ENCODE measurements at places on chromosomes 12 and 14.

- H3K36me3 ChIP-seq, result no peaks in the 10 kb centered on the region
- H3K4me1 ChIP-seq, result no peaks in the 10 kb centered on the region
- DNase-seq, result no peak
- H3K4me3 ChIP-seq, result no peak overlapping the region
These were observed 342.5 kb downstream of the RMST start for GRCh38 chr12:97805146-97805545.

DNA sequence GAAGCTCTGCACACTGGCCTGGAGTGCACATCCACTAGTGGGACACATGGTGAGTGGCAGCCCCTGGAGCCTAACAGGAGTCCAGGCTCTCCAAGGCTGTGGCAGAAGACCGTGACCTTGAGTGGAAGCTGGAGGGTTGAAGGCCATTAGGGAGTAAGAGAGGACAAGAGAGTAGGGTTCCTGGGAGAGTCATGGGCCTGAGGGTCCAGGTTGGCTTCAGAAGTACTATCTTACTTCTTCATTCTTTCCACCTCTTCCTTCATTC is 406 bp downstream of the IL23A start:
- no peak for DNase-seq
- peaks cover 5% of the 10 kb centered on the region for H3K4me1 ChIP-seq
- H3K36me3 ChIP-seq, result no peaks in the 10 kb centered on the region
- no peaks in the 10 kb centered on the region for H3K27me3 ChIP-seq
- peak overlapping the region; percentile 51 for H3K27ac ChIP-seq
- no peak overlapping the region for H3K4me3 ChIP-seq

- DNase-seq, result no peak
- H3K4me3 ChIP-seq, result no peak overlapping the region
- H3K4me1 ChIP-seq, result no peaks in the 10 kb centered on the region
- no peaks in the 10 kb centered on the region for H3K36me3 ChIP-seq
- H3K27me3 ChIP-seq, result no peaks in the 10 kb centered on the region
These were observed 52.9 kb downstream of the ABCC9 start for GRCh38 chr12:21888276-21888863.

- H3K27ac ChIP-seq, result no peak overlapping the region
- H3K27me3 ChIP-seq, result no peaks in the 10 kb centered on the region
- no peaks in the 10 kb centered on the region for H3K4me1 ChIP-seq
- H3K36me3 ChIP-seq, result no peaks in the 10 kb centered on the region
- H3K4me3 ChIP-seq, result no peak overlapping the region
- no peak for DNase-seq
These were observed 26.5 kb downstream of the PLEKHH1 start for GRCh38 chr14:67559639-67560038.

GRCh38 chr12:103269946-103270345 is 225.8 kb downstream of the C12orf42 start:
- H3K27me3 ChIP-seq, result peaks cover 9% of the 10 kb centered on the region
- no peak overlapping the region for H3K27ac ChIP-seq
- H3K36me3 ChIP-seq, result no peaks in the 10 kb centered on the region
- no peaks in the 10 kb centered on the region for H3K4me1 ChIP-seq

DNA sequence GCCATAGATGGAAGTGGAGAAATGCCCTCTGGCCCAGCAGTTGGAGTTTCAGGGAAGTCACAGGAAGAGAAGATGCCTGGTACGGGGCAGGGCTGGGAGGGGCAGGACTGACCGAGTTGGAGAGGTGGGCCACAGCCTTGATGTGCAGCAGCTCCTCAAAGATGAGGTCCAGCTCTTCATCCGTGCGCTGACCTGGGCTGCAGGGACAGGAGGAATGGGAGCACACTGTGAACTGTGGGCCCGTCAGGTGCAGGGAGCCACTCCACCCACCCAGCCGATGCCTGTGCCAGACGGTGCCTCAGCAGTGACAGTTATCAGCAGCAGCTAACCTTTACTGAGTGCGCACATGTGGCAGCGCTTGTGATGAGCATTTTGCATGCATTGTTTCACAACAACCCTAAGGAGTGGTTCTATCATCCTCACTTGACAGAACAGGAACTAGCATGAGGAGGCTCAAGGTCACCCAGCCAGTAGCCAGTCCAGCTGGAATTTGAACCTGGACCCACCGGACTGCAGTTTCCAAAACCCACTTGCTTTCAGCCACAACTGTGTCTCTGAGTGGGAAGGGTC is 8.4 kb downstream of the RAPGEF3 start:
- no peaks in the 10 kb centered on the region for H3K27me3 ChIP-seq
- no peak for DNase-seq
- no peak overlapping the region for H3K27ac ChIP-seq
- peaks cover 10% of the 10 kb centered on the region for H3K4me1 ChIP-seq
- H3K36me3 ChIP-seq, result no peaks in the 10 kb centered on the region

DNA sequence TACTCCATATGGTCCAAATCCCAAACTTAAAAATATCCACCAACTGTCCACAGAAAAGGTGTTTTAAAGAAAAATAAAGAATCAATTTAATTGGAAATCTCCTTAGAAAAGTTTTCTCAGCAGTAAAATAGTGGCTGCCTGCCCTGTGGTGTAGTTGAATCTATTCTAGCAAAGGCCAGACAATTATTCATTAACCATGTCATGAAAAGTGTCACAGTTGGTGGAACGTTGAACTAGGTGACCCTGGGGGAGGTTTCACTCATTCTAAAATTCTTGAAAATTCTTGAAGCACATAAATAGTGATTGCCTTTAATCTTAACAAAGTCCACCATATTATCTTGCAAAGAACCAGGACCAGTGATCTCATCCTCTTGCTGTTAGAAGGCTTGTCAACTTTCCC is 78.4 kb upstream of the GZMB start:
- no peaks in the 10 kb centered on the region for H3K27me3 ChIP-seq
- no peaks in the 10 kb centered on the region for H3K36me3 ChIP-seq
- no peaks in the 10 kb centered on the region for H3K4me1 ChIP-seq
- H3K27ac ChIP-seq, result no peak overlapping the region
- H3K4me3 ChIP-seq, result no peak overlapping the region
- DNase-seq, result no peak

GRCh38 chr12:6463216-6463615 is 7.3 kb downstream of the VAMP1 start:
- no peaks in the 10 kb centered on the region for H3K4me1 ChIP-seq
- H3K27me3 ChIP-seq, result no peaks in the 10 kb centered on the region
- no peak overlapping the region for H3K27ac ChIP-seq

GRCh38 chr14:91728616-91729183 is 3.2 kb downstream of the CATSPERB start:
- no peaks in the 10 kb centered on the region for H3K27me3 ChIP-seq
- H3K4me1 ChIP-seq, result no peaks in the 10 kb centered on the region
- H3K27ac ChIP-seq, result no peak overlapping the region
- no peak for DNase-seq

DNA sequence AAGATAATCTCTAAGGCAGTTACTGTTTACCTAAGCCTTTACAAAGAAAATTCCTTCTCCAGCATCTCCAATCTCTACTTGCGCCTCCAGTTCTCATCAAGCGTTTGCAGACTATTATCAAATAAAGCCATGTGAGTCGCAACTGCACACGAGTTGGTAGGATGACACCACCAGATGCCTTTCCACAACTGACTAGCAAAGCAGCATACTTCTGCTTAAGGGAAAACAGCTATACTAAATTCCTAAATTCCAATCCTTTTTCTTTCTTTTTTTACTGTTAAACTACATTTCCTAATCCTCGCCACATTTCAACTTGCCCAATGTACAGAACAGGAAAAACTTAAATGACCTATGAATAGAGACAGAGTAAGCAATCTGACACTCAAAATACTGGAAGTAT is 166.7 kb downstream of the ITPR2 start:
- no peak overlapping the region for H3K27ac ChIP-seq
- H3K27me3 ChIP-seq, result no peaks in the 10 kb centered on the region
- no peak for DNase-seq
- no peak overlapping the region for H3K4me3 ChIP-seq

DNA sequence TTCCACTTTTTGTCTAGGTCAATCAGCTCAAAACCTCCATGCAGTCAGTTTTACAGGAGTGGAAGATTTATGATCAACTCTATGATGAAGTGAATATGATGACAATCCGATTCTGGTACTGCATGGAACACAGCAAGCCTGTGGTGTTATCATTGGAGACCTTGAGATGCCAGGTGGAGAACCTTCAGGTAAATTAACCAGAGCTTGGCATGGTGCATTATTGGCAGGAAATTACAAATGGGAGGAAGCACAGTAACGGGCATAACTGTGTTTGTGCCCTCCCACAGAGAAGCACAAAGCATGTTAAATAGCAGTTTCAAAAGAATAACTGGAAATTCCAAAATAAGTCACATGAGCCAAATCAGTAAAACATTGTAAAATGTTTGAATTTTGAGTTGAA is 135.6 kb downstream of the ESR2 start:
- H3K36me3 ChIP-seq, result no peaks in the 10 kb centered on the region
- H3K4me1 ChIP-seq, result no peaks in the 10 kb centered on the region
- no peak overlapping the region for H3K4me3 ChIP-seq
- H3K27me3 ChIP-seq, result no peaks in the 10 kb centered on the region
- H3K27ac ChIP-seq, result no peak overlapping the region

GRCh38 chr14:101740981-101741380 is 20.5 kb upstream of the PPP2R5C start:
- H3K27ac ChIP-seq, result no peak overlapping the region
- no peaks in the 10 kb centered on the region for H3K4me1 ChIP-seq
- H3K36me3 ChIP-seq, result no peaks in the 10 kb centered on the region
- no peaks in the 10 kb centered on the region for H3K27me3 ChIP-seq

DNA sequence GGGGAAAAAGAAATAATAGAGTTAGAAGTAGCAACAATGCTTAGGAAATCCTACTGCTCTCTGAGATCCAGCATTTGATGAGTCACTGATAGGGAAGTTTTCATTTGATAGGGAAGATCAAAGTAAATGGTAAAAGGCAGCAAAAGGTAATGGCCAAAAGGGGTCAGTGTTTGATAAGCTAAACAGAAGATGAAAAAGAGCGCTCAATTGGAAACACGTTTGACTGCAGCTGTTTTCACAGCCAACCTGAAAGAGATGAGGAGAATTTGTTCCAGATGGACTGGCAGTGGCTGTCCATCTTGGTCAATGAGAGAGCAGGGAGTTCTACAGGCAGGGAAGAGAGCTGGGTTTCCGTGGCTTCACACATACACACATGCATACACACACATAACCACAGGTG is 264.2 kb downstream of the TMEM132C start:
- no peaks in the 10 kb centered on the region for H3K4me1 ChIP-seq
- H3K27ac ChIP-seq, result no peak overlapping the region
- no peak overlapping the region for H3K4me3 ChIP-seq
- DNase-seq, result peak; percentile 36

GRCh38 chr14:45134051-45134958 is at the start of gene FKBP3:
Gene FKBP3, minus strand, starts transcription at chr14:45134481. Its CDS starts 25 bp downstream, at chr14:45134456.
- H3K36me3 ChIP-seq, result no peaks in the 10 kb centered on the region
- peak within 1 kb of the TSS; percentile 75 for H3K4me3 ChIP-seq
- peak within 1 kb of the TSS; percentile 91 for H3K27ac ChIP-seq
- H3K27me3 ChIP-seq, result no peaks in the 10 kb centered on the region

DNA sequence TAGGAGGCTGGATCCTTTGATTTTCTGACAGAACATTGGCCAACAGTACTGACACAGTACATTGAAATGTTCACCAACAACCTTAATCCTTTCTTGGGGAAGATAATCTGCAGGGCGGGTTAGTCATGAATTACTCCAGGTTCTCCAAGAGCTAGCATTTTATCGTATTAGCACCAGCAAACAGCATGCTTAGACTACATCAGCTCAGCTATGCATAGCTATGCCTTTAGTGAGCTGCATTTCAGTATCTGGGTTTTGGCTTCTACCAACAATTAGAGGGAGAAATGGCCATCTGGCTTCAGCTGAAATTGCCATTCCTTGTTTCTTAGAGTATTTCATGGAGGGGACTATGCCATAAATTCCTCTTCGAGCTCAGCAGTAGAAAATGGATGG is 33.8 kb downstream of the SAMD4A start:
- H3K27ac ChIP-seq, result peak overlapping the region; percentile 63
- no peaks in the 10 kb centered on the region for H3K4me1 ChIP-seq
- H3K27me3 ChIP-seq, result no peaks in the 10 kb centered on the region

- DNase-seq, result no peak
- H3K27ac ChIP-seq, result no peak overlapping the region
- H3K4me1 ChIP-seq, result no peaks in the 10 kb centered on the region
- no peak overlapping the region for H3K4me3 ChIP-seq
- no peaks in the 10 kb centered on the region for H3K36me3 ChIP-seq
These were observed 384.5 kb downstream of the SEC23A start for GRCh38 chr14:38718519-38718918.

- DNase-seq, result no peak
- H3K27me3 ChIP-seq, result no peaks in the 10 kb centered on the region
- no peaks in the 10 kb centered on the region for H3K36me3 ChIP-seq
- H3K4me3 ChIP-seq, result no peak overlapping the region
- no peak overlapping the region for H3K27ac ChIP-seq
These were observed 21.8 kb downstream of the CHST11 start for GRCh38 chr12:104478396-104479122.

DNA sequence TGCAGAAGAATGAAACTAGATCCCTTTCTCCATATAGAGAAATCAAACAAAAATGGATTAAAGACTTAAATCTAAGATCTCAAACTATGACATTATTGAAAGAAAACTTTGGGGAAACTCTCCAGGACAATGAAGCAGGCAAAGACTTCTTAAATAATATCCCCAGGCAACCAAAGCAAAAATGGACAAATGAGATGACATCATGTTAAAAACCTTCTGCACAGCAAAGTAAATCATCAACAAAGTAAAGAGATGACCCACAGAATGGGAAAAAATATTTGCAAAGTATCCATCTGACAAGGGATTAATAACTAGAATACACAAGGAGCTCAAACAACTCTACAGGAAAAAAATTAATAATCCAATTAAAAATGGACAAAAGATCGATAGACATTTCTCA is 101.0 kb downstream of the RALGAPA1 start:
- H3K4me1 ChIP-seq, result no peaks in the 10 kb centered on the region
- no peak overlapping the region for H3K27ac ChIP-seq
- no peaks in the 10 kb centered on the region for H3K36me3 ChIP-seq

DNA sequence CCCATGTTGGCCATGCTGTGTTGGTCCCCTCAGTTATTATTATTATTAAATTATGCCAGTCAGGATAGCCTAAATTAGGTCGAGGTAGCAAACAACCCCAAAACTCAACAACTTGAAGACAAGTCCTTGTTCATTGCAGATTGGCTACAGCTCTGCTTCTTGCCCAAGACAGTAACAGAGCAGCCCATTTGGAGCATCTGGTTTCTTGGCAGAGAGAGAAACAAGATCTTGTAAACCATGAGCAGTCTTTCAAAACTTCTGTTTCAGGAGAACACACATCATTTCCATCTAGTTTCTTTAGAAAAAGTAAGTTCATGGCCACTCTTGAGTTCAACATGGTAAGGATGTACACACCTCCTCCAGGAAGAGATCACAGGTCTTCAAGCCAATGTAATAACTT is 52.3 kb downstream of the E2F7 start:
- H3K36me3 ChIP-seq, result no peaks in the 10 kb centered on the region
- no peak overlapping the region for H3K4me3 ChIP-seq
- no peaks in the 10 kb centered on the region for H3K27me3 ChIP-seq
- no peaks in the 10 kb centered on the region for H3K4me1 ChIP-seq

- no peak for DNase-seq
- H3K27ac ChIP-seq, result no peak overlapping the region
- no peaks in the 10 kb centered on the region for H3K27me3 ChIP-seq
- no peaks in the 10 kb centered on the region for H3K36me3 ChIP-seq
- H3K4me1 ChIP-seq, result no peaks in the 10 kb centered on the region
These were observed 767.7 kb downstream of the LRFN5 start for GRCh38 chr14:42374332-42374731.

GRCh38 chr14:75411214-75411540 is 16.6 kb upstream of the JDP2 start:
- H3K27ac ChIP-seq, result no peak overlapping the region
- no peak overlapping the region for H3K4me3 ChIP-seq
- no peaks in the 10 kb centered on the region for H3K27me3 ChIP-seq
- H3K36me3 ChIP-seq, result no peaks in the 10 kb centered on the region
- no peak for DNase-seq
